ENCODE measurements at places on chromosomes 6 and 20.
A peak's percentile ranks its signal among the peaks of the same experiment; 100 is the strongest.

DNA sequence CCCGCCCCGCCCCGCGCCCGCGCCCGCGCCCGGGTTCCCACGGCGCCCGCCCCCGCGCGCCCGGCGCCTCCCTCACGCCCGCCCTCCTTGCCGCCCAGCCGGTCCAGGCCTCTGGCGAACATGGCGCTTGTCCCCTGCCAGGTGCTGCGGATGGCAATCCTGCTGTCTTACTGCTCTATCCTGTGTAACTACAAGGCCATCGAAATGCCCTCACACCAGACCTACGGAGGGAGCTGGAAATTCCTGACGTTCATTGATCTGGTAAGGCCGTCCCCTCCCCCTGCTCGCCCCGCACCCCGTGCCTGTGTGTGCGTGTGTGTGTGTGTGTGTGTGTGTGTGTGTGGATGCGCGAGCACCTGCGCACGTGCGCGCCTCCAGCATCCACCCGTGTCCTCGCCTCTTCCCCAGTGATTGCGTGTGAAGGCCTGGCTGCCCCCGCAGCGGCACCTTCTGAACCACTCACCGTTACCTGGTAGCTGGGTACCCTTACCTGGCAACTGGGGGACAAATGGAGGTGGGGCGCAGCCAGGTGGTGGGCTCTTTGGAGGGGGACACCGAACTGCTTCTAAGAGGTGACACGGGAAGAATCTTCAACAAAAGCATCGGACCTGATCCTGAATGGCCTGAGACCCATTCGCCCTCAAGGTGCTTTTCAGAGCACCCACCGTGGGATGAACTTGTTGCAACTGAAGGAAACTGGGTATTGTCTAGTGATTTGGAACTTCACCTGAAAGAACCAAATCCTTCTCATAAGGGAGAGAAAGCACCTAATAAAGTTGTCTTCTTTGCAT is at the start of gene AIG1:
TSS of gene AIG1 (plus strand) at position 84 of the 791 bp plus-strand sequence. CDS start at position 121, 37 bp downstream.
- DNase-seq = peak; percentile 77

DNA sequence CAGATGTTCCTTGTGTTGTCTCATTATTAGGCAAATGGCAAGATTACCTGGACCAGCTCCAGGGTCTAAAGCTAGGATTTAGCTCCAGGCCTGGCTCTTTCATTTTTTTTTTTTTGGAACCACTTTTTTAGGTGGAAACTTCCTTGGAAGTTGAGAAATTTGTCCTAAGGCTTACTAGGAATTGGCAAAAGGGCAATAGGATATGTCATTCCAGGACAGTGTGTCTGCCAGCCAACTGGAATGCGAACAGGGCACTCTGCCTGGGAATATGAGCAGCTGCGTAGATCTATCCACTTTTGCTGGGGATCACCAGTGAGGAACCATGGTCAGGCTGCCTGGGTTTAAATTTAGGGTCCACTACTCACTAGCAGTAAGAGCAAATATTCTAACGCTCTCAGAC is 304.0 kb downstream of the TSHZ2 start:
- DNase-seq = no peak

GRCh38 chr6:142943711-142944123 is 1.3 kb downstream of the HIVEP2 start:
- no peak for DNase-seq

DNA sequence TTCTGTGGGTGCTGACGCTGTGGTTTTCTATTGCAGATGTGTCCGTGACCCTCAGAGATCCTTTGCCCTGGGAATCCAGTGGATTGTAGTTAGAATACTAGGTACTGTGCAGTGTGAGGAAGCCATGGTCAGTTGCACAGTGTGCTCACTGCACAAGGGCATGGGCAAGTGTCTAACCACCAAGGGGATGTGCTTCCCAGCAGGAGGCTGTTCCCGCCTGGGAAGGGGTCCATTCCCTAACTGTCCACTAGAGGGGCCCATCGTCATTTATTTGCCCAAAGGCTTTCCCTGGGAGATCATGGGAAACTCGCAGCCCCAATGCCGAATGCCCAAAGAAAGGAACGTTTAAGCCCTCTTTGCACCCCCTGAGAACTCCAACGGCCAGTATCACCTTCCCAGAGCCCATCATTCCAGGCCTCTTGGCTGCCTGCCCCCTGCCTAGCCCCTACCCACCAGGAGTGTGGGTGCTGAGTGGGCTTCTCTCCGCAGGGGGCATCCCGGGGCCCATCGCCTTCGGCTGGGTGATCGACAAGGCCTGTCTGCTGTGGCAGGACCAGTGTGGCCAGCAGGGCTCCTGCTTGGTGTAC is 26.2 kb downstream of the SLCO4A1 start:
- DNase-seq = no peak

DNA sequence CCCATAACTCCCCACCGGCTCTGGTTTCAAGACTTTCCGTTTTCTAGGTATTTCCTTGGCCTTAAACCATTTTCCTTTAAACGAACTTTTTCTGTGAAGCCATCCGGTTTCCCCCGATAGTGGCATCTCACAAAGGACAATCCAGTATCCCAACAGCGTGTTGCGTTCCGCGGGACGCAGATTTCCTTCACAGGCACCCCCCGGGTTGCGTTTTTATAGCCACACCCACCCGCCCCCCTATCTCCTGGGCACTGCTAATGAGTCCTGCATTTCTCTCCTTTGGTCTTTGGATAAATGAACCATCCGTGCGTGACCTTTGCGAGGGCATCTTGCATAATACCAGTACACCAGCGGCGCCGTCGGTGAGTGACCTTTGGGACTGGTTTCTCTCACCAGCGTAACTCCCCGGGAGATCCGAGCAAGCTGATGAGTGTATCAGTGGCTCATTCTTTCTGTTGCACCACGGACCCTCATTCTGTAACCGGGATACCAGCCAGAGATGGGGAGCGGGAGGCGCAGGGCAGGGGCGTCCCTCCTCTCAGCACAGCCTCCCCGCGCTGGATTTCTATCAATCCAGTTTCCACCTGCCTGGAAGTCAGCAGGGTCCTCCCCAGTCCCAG is 586 bp upstream of the NQO2 start:
- DNase-seq = no peak

- no peak for DNase-seq
Observed at GRCh38 chr20:21981179-21981578, 275.7 kb downstream of the PAX1 start.

DNA sequence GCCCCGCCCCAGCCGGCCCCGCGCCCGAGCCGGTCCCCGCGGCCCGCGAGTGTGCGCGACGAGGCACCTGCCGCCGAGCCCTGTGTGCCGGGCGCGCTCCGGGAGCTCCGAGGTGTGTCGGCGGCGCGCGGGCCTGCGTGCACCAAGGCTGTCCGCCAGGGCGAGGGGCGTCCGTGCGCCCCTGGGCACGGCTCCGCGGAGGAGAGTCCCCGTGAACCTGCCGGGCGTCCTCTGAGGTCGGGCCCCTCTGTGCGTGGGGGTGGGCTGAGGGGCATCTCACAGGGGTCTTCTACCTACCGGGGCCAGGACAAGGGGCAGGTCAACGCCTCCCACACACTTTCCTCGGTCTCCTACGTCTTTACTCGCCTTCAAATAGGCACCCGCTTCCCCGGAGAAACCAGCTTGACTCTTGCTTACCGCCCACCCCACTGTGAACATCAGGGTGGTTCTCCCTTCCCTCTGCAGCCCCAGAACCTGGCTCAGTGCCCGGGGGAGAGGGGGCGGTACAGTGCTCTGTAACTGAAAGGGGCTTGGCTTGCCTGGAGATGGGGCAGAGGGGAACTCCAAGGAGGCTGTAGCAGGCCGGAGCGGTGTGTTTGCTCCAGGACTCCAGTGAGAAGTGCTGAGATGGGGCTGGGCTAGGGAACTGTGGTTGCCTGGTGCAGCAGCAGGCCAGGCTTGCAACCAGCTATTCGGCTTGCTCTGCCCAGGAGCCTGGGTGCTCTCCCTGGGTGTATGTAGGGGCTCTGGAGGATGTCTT is at the start of gene SAMD10:
TSS of gene SAMD10 (minus strand) at position 86 of the 760 bp plus-strand sequence. CDS start 175 bp downstream, outside the sequence.
- DNase-seq = peak; percentile 78
